ENCODE measurements at places on chromosomes 6 and 20.

GRCh38 chr6:79133173-79133572, 55.1 kb upstream of the PHIP start:
- no peak for DNase-seq

GRCh38 chr6:45493761-45494160, 116.0 kb upstream of the SUPT3H start:
- no peak for DNase-seq

DNA sequence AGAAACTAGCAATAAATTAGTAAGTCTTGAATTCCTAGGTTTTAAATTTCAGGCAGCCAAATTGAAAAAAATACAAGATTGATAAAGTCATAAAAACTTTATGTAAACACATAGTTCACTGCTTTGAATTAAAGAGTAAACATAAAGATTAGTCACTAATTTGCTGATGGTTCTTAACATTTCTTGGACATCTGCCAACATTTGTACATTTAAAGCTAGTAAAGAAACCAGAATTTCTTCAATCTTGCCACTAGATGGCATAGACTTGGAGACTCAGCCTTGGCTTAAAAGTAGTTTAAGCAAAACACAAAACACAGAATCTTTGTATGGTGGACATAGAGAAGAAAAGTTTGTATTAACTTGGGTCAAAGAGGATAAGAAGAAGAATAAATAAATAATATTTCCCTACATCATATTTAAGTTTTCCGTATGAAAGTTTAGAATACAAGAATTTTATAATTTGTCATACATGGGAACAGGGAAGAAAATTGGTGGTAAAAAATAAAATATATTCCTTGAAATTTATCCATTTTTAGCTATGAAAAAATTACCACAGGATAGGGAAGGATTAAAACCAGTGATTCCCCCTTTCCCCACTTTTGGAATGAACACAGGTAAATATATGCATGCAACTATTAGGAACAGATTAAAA, 41.7 kb upstream of the FAM135A start:
- DNase-seq: no peak

GRCh38 chr6:91462241-91462640, 875.4 kb upstream of the MAP3K7 start:
- DNase-seq: no peak

DNA sequence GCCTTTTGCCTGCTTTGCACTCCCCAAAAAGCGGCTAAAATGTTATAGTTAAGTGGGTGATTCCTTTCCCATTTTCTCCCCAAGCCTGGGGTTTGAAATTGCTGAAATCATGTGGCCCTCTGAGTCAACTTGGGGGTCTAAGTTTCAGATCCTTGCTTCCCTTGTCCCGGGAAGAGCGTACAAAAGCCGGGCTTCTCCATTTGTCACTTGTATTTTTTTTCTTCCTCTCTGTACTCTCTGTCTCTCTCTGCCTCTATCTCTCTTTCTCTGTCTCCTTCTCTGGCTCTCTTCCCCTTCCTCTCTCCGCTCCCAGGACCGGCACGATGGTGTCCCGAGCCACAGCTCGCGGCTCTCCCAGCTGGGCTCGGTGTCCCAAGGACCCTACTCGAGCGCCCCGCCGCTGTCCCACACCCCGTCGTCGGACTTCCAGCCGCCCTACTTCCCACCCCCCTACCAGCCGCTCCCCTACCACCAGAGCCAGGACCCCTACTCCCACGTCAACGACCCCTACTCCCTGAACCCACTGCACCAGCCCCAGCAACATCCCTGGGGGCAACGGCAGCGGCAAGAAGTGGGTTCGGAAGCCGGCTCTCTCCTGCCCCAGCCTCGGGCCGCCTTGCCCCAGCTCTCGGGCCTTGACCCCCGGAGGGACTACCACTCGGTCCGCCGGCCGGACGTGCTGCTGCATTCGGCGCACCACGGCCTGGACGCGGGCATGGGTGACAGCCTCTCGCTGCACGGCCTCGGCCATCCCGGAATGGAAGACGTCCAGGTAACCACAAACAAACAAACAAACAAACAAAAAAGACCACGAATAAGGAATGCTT, 4.6 kb downstream of the TFAP2B start:
- DNase-seq: no peak
